ENCODE measurements at places on chromosomes 16 and 17.

GRCh38 chr17:42792545-42792944 lies 6.0 kb downstream of the COA3 start:
- no peak for ATAC-seq

DNA sequence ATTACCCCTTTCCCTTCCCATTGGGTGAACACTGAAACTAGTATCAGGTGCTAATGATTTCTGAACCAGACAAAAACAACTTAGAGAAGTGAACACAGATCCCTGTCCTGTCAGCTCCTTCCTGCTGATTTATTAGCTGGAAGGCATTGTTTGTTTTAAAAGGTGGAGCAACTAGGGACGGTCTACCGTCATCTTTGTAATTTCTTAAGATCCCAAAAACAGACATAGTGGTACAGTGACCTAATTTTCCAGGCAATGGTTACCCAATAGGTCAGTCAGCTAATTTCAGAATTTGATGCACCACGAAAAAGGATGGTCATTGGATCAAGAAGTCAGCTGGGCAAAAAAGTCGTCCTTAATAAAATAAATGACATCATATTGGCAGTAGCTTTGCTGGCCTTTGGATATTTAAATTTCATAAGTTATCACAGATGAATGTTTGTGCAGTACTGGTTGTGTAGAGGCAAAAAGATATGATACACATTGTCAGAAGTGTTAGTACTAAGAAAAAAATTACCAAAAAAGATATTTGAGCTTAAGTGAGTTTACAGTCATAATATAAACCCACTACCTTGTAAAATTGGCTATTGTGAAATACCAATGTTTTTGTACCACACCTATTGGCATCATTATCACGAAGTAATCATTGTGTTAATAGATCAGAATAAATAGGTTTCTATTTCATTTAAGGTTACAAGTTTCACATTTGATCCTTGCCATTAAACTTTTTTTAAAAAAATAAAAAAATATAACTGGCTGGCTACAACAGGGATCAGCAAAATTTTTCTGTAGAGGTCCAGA lies 27.2 kb upstream of the KCNJ16 start:
- ATAC-seq, result peak; percentile 89

DNA sequence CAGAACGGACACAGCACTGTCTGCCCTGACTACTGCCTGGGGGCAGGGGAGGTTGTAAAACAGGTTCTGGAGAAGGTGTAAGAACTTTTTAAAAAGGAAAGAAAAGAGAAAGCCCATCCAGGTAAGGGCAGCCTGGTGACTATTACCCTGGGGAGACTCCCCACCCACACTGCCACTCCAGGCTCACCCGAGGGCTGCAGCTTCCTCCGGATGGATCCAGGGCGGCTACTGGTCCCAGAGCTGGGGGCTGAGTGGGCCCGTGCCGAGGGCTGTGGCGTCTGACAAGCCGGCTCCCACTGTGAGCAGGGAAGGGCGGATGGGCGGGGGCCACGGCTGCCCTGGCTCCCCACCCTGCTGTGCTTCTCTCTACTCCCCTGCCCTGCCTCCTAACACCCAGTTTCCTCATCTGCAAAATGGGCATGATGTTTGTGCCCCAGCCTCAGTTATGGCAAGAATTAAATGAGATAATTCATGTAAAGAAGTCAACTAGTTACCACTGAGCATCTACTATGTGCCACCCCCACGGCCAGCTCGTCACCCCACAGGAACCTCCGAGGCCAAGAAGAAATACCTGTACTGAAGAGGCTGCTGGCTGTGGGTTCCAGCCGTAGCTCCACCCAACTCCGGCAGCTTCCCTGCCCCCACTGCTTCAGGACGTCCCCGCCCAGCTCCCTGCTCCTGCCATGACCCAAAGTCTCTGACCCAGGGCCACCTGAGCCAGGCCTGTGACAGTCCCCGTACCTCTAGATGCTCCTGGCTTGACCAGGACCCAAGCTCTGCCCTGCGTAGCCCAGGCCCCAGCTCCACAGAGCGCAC lies 24.2 kb downstream of the KATNB1 start:
- ATAC-seq, result no peak

DNA sequence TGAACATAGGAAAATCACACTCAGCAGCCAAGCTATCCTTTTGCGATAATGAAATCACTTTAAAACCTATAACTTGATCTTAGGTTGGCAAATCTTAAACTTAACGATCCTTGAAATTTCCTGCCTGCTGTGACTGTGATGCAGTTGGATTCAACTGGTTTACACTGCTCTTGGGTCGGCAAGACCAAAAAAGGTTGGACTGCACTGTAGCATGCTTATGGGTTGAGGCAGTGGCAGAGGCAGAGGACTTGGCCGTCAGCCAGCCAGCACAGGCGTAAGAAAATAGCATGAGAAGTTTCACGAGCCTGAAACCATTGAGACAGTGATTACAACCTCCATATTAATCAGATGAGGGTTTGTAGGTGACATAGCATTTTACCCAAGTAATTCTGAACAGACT lies 21.4 kb downstream of the WSB1 start:
- peak; percentile 87 for ATAC-seq

GRCh38 chr16:68445458-68445857 lies 2.9 kb downstream of the SMPD3 start:
- ATAC-seq, result no peak

GRCh38 chr17:35345926-35346771 lies 27.3 kb downstream of the SLFN11 start:
- peak; percentile 88 for ATAC-seq
